ENCODE measurements at places on chromosomes 6 and 20. TPM values are rescaled to one million over a fixed set of nuclear protein-coding genes. Genes with fewer than 3 reads are reported as not detected.

The SRSF6 gene
- 46.6 TPM for polyA plus RNA-seq

The BPIFB4 gene
- polyA plus RNA-seq, result not detected

The ADGRF4 gene
- polyA plus RNA-seq, result not detected

- no peak for DNase-seq
These were observed 73.2 kb upstream of the CD2AP start for GRCh38 chr6:47404435-47404834.

- DNase-seq, result no peak
These were observed 153.6 kb downstream of the BMP2 start for GRCh38 chr20:6920991-6921613.

GRCh38 chr6:14729129-14729871 is 516.6 kb upstream of the JARID2 start:
- DNase-seq, result no peak

DNA sequence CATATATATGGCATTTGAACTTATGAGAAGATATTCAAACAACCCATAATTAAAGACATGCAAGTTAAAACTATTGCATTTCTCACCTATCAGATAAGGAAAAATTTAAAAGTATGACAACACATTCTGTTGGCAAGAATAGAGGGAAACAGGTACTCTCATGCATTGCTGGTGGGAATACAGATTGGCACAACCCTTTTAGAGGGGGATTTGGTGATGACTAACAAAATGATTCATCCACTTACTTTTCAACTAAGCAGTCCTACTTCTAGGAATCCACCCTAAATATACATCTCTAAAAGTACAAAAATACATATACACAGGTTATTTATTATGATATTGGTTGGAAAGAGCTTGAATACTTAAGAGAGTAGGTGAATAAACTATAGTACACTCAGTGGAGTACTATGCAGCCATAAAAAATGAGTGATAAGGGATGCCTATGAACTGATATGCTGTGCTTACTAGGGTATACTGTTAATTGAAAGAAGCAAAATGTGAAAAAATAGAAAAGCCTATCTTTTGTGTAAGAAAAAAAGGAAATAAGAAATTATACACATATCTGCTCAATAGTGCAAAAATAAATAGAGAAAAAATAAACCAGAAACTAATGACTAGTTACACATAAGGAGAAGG is 42.2 kb downstream of the ADAT2 start:
- DNase-seq, result no peak

Data from naive thymus-derived CD4-positive, alpha-beta T cell (primary cell).